ENCODE measurements at places on chromosomes 16 and 17.
A peak's percentile ranks its signal among the peaks of the same experiment; 100 is the strongest.

GRCh38 chr17:36661047-36661666 is 59.8 kb downstream of the MRM1 start:
- DNase-seq: no peak

DNA sequence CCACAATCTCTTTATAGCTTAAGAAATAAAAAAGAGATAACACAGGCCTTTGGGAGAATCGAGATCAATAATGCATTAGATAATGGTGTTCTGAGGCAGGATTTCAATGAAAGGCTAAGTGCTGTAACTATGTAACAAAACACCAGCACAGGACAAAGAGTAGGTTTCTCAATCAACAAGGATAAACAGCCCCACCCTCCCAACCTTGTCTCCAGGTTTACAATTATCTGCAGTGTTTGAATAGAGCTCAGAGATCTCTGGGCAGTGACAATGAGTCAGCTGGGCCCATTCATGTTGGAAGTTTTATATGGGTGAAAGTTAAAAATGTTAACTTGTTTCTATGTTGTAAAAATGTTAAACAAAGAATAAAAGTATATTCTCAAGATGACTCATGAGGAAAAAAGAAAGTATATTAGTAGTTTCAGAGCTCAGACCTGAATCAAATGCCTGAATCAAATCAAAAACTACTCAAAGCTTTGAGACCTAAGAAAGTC is 17.0 kb upstream of the KRT20 start:
- no peak for DNase-seq

DNA sequence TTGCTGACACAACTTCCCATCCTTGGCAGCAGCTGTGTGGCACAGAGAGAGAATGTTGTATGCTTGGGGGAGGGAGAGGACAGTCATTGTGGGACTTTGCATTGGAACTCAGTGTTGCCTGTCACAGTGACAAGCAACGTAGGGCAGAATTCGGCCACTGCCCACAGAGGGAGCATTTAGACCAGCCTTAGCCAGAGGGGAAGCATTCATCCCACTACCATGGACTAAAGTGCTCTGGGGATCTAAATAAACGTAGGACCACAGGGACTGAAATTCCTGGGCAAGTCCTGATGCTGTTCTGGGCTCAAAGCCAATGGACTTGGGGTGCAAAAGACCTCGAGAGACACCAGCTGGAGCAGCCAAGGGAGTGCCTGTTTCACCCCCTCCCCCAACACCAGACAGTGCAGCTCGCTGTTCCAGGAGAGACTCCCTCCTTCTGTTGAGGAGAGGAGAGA is 44.9 kb downstream of the ABCA8 start:
- no peak for DNase-seq

DNA sequence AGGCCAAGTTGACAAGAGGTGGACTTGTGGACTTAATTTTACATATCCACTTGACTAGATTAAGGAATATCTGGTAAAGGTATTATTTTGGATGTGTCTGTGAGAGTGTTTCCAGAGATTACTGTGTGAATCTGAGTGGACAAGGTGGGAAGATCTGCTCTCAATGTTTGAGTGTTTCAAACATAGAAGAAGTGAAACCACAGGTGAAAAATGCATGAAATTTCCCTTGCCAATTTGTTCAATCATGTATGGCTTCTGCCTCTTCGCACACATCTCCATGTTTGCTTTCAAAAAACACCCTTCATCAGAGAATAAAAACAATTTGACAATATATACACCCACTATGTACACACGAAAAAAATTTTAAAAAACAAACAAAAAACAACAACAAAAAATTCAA is 152.7 kb downstream of the SALL1 start:
- DNase-seq: no peak

DNA sequence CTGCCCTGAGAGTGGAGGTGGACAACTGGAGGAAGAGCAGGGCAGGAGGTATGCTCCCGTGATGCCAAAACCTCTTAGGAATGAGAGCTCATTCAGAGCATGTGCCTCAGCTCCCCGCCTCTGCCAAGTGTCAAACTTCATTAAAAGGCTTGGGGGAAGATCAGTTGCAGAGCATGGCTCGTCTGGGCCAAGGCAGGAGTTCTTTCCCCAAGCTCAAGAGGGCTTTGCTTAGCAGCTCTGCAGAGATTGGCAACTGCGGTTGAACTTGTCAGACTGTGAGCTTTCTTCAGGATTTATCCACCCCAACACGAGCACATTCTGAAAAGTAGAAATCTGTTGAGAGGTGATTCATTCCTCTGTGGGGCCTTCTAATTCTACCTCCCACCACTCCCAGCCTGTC is 248.1 kb downstream of the HS3ST3A1 start:
- DNase-seq: no peak

- DNase-seq: no peak
Measured at GRCh38 chr16:80656711-80657150, 115.9 kb downstream of the DYNLRB2 start.

GRCh38 chr16:87382023-87382785 is 1.4 kb downstream of the FBXO31 start:
- no peak for DNase-seq

- DNase-seq: peak; percentile 88
Measured at GRCh38 chr16:4298761-4299522, 16.9 kb upstream of the GLIS2 start.
